NCI-H2029 treated with DMSO at 0.1 percent for 48 hours (cell line): ENCODE measurements at places on chromosomes 1 and 21.

DNA sequence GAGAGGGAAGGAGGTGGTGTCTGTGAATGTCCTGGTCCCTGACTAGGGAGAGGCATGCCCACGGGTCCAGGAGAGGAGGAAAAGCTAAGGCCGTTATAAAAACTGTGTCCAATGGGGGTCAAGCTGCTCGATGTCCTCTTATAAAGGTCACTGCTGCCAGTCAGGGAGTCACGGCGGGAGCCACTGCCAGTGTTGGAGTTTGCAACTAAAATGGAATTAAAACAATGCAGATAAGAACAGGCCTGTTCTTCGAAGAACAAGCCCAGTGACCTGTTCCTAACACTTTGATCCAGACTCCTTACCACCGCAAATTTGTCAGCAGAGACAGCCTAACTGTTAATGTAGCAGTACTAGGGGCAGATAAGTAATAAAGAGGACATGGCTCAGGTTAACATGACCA, 56.1 kb upstream of the SDC3 start:
- DNase-seq: no peak

DNA sequence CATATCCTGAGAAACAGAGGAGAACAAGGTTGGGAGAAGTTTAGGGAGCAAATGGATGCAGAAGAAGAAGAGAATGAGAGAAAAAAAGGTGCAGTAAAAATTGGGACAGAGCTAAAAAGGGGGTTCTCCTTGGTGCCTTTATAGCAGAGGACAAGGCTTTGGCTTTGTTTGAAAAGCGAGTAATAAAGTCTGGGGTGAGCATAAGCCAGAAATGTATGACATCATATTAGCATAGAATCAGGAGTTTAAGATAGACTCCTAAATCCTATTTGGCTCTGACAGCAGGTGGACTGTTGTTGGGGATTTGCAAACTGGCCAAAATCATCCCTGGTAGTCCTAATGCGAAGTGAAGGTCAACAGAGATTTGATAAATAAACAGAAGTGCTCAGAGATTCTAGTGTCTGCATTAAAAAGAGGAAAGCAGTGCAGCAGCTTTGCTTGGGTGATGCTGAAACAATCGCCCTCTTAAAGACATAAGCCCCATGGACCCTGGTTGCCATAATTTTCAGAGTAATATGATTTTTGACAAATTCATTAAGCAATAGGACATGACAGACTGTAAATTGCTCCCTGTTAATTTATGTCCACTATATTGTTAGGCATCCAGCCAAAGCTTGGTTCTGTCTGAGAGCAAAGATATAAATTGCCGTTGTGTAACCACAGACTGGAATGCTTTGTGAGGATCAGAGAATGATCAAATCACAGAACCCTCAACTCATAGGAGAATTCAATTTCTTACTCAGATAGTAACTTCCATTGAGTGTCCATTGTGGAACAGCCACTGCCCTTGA, 385.0 kb upstream of the NFIA start:
- DNase-seq: no peak

DNA sequence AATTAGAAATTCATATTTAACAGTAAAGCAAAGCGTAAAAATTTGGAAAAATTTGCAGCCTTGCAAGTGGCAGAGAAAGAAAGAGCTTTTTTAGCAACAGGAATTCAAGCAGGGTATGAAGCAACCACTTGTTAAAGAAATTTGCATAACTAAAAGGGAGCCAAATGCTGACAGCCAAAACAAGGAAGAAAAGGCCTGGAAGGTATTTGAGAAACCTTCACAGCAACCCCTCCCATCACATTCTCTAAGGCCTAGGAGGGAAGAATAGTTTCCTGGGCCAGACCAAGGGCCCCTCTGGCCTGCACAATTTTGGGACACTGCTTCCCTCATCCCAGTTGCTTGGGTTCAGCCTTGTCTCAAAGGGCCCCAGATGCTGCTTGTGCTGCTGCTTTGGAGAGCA, 672.4 kb upstream of the TMPRSS15 start:
- DNase-seq: no peak

GRCh38 chr1:172069534-172069933, 228.2 kb downstream of the DNM3 start:
- no peak for DNase-seq

DNA sequence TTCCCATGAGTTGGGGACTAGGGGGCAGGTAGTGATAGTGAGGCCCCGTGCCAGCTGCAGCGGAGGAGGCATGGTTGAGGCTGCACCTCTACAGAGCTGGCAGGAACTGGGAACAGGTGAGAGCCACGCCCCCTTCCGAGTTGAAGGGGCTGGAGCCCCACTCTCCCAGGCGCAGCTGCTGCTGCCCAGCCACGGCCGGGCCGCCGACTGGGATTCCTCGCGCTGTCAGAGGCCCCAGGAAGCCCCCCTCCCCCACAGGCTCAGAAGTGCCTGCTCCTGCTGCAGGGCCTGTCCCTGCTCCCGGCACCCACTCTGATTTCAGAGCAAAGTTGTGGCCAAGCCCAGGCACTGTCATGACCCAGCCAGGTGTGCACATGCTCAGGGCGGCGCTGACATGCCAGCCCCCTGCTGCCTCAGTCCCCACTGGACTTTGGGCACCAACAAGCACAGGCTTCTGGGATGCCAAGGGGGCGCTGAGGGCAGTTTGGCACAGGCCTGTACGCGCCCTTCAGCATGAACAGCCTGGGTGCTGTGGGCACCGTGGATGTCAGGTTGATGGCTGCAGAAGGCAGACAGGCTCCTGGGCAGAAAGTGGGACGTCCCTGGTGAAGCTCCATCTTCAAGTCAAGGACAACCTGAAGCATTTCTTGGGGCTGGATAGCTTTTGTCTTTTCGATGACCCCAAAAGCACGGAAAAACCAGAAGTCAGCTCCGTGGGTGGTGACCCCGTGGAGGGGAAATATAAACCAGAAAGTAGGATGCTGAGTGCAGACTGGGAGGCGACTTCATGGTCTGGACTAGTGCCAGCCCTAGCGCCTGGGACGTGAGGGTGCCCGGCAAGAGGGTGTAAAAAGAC, 121.5 kb downstream of the SIM2 start:
- no peak for DNase-seq

- peak; percentile 74 for DNase-seq
These were observed 56.6 kb upstream of the RPL11 start for GRCh38 chr1:23634840-23635651.

- no peak for DNase-seq
These were observed 6.0 kb upstream of the LINGO4 start for GRCh38 chr1:151811181-151811580.

DNA sequence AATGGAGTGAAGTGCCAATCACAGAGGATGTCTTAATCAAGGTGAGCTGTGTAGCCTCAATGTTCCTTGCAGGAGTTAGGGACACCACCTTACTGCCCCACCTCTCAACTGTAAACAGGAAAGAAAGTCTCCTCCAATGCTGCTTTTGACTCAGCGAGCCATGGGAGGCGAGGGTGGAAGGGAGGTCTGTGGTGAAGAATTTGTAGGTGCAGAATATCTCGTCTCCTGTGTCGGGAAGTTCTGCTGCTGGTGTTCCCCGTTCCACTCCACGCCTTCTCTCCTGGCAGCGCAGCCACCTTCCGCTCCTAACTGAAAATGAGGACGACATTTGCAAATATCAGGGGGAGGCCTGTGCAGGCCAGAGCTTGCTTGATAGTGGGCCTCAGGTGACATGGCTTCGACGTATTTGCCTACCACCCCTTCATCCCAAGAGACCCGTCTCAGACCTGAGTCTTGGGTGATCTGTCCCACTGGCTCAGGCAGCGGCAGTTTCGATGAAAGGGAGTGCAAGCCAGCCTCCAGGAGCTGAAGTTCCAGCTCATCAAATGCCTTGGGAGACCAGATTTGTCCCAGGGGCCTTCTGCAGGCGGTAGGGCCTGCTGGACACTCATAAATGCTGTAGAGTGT, 368.3 kb upstream of the C1orf174 start:
- DNase-seq: no peak

- DNase-seq: peak; percentile 98
These were observed 53.0 kb downstream of the DMRTB1 start for GRCh38 chr1:53511933-53512806.

GRCh38 chr1:94831641-94832040, 11.5 kb downstream of the SLC44A3 start:
- DNase-seq: no peak

- no peak for DNase-seq
These were observed 31.5 kb downstream of the RIMS3 start for GRCh38 chr1:40633931-40634376.

DNA sequence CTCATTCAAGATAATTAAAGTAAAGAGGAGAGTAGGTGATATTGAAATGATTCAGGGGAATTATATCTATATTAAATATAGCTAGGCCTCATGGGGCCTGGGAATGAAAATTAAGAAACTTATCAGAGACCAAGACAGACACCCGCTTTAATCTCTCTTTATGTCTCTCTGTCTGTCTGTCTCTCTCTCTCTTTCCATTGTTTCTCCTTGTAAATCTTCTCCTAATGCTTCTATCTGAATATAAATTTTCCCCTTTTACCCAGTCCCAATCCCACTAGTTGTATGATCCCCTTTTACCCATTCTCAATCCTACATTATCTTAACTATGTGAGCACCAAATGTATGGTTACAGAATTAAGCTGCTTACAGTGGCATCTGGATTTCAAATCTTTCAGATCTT, 61.2 kb downstream of the RGS5 start:
- DNase-seq: no peak

- DNase-seq: no peak
These were observed 24.0 kb downstream of the C1QB start for GRCh38 chr1:22676916-22677583.

GRCh38 chr21:34536820-34537219, 24.8 kb upstream of the KCNE1 start:
- no peak for DNase-seq

DNA sequence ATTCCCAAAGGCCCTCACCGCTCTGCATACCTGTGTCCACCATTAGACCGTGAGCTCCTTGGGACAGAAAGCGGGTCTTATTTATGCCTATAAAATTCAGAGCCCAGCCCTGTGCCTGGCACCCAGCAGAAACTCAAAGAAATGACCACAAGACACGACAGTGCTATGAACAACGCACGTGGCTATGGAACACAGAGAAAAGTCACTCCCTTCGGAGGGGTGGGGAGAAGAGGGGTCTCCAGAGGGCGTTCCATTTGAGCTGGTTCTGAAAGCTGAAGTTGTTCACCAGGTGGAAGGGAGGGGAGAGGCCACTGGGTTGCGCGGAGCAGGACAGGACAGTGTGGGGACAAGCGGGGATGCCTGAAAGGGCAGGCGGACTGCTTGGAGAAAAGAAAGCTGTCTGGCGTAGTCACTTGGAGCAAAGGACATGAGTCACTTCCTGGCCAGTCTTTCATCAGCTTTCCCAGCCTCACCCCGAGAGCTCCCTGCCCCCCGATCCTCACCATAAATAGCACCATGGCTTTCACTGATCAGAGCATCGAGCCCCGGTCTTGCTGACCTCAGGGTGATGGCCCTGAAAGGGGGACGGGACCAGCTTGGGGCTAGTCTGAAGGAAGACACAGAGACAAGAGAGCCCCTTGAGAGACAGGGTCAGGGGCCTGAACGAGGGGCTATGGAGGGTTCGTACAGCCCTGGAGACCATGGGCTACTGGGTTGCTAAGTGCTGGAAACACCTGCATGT, 28.5 kb downstream of the ECE1 start:
- DNase-seq: no peak

DNA sequence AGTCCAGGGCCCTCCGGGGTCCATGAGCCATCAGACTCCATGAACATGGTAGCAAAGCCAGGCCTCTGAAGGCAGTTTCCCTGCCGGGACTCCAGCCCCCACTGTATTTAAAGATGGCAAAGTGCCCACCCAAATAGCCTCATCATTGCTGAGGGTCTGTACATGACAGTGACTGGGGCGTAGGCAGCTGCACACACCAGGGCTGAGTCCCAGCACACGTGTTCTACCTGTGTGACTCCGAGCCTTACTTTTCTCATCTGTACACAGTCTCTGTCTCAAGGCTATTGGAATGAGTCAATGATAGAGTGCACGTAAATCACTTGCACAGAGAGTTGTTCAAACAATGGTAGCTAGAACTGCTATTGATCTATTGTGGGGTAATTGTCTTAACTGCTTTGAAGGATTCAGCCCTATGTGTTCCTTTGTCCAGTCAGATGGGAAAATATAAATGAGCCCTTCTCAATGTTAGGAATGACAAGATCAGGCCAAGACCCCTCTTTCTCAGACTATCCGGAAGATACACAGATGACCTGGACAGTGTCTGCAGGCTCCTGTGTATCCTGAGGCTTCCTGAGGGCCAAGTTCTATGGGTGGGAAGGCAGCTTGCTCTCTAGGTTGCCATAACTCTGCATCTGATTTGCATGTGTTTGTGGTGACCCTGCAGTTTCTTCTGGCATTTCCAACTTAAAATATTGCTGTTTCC, 48.9 kb downstream of the RASSF5 start:
- no peak for DNase-seq

- DNase-seq: no peak
These were observed 62.1 kb downstream of the OLIG1 start for GRCh38 chr21:33132054-33132453.

GRCh38 chr1:8631163-8631562, 186.3 kb downstream of the RERE start:
- no peak for DNase-seq

DNA sequence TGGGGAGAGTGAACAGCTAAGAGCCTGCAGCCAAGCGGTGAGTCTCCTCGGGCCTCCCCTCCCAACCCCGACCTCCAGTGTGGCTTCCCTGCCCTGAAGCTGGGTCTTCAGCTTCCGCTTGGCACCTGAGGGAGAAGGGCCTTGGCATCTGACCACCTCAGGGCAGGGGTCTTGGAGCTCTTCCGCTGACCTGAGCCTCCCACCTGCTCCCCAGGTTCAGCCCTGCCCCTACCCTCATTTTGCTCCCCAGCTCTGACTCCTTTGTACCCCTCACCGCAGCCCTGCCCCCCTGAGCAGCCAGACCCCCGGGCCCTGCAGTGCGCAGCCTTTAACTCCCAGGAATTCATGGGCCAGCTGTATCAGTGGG, 4.9 kb downstream of the ADAMTSL4 start:
- no peak for DNase-seq

- DNase-seq: no peak
These were observed 8.6 kb downstream of the LHX4 start for GRCh38 chr1:180238675-180239074.

DNA sequence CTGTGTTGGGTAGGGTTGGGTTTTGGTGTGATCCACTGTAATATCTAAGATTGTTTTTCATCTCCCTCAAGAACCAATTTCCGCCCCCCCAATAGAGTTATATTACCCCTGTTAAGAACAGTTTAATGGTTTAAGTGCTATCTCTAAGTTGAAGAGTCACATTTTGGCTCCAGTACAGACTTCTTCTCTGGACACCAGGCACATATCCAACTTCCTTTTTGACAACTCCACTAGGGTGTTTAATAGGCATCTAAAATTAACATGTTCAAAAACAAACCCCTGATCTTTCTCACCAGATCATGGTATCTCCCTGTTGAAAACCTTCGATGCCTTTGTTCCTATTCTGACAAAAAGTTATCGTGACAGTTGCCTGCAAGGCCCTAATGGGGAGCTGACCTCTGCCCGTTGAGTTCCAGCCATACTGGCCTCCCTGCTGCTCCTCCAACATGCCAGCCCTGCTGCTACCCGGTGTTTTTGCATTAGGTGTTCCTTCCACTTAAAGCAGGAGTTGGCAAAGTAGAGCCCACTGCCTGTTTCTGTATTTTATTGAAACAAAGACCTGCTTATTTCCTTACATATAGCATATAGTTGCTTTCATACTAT, 18.6 kb downstream of the USP24 start:
- peak; percentile 66 for DNase-seq
